ENCODE measurements at places on chromosomes 11 and 22.
A peak's percentile ranks its signal among the peaks of the same experiment; 100 is the strongest.

- DNase-seq: no peak
Measured at GRCh38 chr11:8354622-8355415, 91.1 kb upstream of the LMO1 start.

GRCh38 chr22:45310331-45310976 lies 720 bp downstream of the FAM118A start:
- peak; percentile 42 for DNase-seq

DNA sequence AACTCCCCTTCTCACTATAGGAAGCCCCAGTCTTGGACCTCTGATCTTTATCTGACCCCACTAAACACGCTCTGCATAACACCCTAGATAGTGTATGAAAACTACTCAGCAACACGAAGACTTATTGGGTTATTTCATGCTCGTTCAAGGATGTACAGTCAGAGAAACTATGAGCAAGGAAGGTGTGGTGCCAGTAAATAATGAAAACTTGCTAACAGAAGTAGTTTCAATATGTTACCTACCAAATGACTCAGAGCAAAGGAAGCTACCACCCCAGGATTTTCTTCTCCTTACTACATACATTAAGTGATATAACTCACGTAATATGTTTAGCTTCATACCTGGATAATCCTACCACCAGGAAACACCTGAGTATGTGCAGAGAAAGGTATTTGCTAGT lies 25.9 kb upstream of the LYVE1 start:
- DNase-seq: no peak

DNA sequence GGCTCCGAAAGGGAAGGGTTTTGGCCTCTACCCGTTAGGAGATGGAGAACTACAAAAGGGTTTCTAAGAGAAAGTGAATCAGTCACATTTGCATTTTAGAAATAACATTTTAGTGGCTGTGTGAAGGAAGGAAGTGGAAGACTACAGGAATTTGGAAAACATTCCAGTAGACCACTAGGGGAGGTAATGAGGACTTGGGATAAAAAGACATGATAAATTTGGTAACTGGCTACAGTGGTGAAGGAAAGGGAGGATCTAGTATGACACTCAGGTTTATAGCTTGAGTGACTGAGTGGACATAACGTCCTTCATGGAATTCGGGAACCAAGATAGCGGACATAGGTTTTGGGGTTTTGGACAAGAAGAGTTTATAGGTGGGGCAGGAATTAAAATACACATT lies 7.0 kb upstream of the RRM1 start:
- DNase-seq: no peak

DNA sequence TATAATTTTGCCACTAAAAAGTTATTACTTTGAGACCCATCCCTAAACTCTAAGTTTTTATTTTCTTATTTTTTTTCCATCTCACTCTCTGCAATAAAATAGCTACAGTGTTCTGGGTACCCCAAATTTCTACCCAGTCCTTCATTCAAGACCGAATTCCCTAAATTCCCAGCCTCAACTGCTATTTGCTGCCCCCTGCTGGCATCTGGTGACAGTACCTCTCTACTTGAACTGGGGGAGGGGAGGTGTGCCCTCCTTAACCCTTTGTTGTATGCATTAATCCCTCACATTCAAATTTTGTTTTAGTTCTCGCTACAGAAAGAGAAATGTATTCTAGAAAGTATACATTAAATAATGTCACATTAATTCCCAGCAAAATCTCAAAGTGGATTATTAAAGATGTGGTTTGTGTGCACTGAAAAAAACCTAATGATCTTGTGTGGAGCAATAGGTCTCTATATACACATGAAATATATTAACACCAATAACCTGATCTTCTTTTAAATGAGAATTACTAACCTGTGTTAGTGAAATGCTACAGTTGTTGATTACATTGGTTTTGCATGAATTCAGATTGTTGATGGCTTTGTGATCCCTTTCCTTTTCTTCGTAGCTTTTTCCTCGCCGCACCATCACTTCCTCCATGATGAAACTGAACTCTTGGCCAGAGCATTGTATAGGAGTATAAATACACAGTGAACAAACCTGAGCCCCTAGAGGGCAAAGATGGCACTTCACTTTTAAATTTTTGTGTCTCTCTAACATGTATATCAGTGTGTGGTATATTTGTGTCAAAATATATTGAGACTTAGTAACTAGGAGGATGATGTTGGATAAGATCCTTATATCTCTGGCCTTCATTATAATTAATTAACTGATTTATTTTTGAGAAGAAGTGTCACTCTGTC lies 590.0 kb downstream of the METTL15 start:
- peak; percentile 46 for DNase-seq

DNA sequence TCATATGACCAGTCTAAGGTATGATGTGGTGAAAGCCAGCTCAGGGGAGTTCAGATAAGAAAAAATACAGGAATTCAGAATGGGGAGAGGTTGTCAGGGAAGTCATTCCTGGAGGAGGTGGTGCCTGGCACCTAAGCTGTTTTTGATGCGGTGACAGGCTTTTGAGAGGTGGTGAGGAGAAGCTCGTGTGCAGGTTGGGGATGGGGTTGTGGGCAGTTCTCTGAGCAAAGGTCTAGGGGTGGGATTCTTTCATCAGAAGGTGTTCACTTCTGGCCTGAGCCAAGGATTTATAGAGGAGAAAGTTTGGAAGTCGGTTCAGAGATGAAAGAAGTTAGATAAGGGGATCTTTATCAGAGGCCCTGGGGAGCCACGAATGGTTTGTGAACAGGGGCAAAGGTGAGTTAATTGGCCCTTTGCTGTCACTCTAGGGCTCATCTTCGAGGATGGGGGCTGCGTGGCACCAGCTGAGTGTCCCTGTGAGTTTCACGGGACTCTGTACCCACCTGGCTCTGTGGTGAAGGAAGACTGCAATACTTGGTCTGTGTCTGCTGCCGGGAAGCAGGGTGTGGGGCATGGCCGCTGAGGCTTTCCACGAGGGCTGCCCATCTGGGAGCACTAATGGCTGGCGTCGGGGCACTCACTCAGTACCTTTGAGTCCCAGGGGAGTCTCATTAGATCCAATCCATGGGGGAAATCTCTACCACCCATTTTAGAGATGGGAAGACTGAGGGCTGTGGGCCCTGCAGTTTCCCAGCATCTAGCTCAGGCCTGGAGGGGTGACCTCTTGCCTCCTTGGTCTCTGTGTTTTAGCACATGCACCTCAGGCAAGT lies 13.4 kb downstream of the OTOG start:
- DNase-seq: no peak

DNA sequence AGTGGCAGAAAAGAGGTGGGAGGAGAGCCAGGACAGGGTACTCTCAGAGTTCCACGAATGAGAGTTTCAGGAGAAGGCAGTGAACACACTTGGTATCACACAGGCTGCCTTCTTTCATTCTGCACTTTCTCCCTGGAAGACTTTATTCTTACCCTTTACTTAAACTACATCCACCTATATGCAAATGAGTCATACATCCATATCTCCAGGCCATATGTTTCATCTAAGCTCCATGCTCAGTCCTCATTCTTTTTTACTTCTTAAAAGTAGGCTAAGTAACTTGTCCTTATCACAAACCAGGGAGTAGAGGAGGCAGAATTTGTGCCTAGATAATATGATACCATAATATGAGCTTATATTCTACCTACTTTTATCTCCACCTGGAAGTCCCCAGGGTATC lies 6.2 kb upstream of the HYLS1 start:
- no peak for DNase-seq

GRCh38 chr11:2465202-2466068 lies 20.6 kb downstream of the KCNQ1 start:
- no peak for DNase-seq

DNA sequence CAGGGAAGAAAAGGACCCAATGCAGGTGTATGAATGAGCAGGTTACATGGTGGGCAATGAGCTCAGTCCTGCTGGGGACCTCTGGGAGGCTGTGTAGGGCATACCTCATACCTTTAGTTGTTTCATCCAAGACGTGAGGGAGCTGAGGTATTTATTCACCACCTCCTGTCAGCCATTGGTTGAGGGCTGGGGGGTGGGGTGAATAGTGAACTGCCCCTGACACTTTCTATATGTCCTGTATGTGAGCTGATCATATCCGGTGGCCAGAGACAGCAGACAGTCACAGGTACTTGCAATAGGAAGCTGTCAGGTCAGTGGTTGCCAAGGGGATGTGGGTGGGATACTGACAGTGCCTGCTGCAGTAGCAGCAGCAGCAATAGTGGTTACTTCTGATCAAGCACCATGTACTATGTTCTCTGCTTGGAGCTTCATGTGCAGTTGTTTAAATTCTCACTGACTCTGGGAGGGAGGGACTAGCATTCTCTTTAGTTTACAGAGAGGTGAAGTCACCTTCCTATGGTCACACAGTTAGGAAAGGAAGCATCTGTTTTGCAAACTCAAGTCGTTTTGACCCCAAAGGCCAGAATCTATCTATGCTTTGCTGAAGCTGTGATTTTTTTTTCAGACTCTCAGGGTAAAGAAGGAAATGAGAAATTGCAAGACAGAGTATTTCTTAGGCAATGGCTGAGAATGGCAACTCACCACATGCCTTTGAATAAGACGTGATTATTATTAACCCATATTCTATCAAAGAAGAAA lies 54.0 kb downstream of the MIAT start:
- no peak for DNase-seq

- no peak for DNase-seq
Measured at GRCh38 chr11:57368106-57368844, 12.7 kb downstream of the PRG3 start.

DNA sequence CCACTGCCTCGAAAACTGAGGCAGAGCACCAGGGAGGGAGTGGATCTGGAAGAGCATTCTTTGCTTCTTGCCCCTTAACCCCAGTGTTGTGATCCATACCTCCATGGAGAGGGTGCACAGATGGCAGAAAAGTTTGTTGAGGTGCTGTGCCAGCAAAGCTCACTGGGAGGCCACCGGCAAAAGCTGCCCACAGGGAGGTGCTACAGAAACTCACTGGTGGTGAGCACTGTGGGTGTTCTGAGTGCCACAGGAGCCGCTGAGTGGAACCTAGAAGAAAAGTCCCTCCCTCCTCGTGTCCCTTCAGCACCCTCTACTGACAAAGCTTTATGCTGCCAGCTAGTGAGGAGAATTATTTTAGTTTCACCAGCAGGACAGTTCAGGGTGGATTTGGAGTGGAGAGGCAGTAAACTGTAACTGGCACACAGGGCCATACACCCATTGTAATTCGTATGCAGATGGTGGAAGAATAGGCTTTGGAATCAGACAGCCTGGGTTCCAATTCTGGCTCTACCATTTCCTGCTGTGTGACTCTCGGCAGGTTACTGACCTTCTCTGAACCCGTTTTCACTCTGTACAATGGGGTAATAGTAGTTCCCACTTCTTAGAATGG lies 84.6 kb downstream of the SWAP70 start:
- peak; percentile 72 for DNase-seq

GRCh38 chr11:86481399-86481798 lies 106.7 kb downstream of the CCDC81 start:
- DNase-seq: no peak

- DNase-seq: no peak
Measured at GRCh38 chr11:31645747-31646146, 136.2 kb downstream of the ELP4 start.

- DNase-seq: no peak
Measured at GRCh38 chr11:86067009-86067850, 1.7 kb downstream of the PICALM start.

Measured in stimulated activated CD4-positive, alpha-beta T cell treated with anti-CD3 and anti-CD28 coated beads, Interleukin-15, amount 100 ng/mL, for 24 hours (primary cell).